ENCODE measurements at places on chromosomes 2 and 18. TPM values are rescaled to one million over a fixed set of nuclear protein-coding genes. Genes with fewer than 3 reads are reported as not detected.

Gene KIF5C
- 0.49 TPM for total RNA-seq

Gene KCNS3
- total RNA-seq: 47.8 TPM

GRCh38 chr2:238926761-238927611 lies 79.1 kb downstream of the TWIST2 start:
- H3K4me1 ChIP-seq: no peaks in the 10 kb centered on the region
- no peaks in the 10 kb centered on the region for H3K36me3 ChIP-seq
- no peak overlapping the region for H3K4me3 ChIP-seq
- no peak for DNase-seq

DNA sequence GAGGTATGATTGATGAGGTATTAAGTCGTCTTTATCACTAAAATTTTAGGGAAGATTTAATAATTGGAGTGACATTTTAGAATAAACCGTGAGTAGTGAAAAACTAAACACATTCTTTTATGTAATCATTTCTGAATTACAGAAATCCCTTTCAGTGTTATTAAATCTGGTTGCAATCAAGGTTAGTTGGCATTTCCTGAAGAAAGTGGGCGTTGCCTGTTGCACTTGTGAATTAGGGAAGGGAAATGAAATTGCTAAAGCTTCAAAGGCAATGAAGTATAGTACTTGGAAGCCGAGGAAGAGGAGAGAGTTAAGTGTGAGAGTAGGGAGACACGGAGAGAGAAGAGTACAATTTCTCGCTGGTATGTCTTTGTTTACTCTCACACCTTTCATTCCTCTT lies 274.5 kb downstream of the SLC8A1 start:
- no peak overlapping the region for H3K27ac ChIP-seq
- H3K27me3 ChIP-seq: no peaks in the 10 kb centered on the region
- DNase-seq: no peak
- H3K36me3 ChIP-seq: no peaks in the 10 kb centered on the region

DNA sequence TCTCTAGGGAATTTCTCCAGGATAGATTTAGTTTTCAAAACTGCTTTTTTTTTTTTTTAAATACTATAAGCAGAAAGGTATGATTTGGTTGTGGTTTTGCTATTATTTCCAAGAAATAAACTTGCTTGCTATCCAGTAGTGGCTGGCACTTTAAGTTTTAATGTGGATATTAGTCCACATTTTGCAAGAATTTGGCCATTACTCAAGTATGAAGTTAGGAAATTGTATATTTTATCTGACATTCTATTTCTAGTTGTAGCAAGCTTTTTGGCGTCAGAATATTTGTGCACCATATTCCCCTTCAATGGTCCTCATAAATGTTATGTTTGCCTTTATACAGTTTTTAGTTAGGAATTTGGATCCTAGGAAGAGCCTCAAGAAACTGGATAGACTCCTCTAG lies 226.3 kb downstream of the ZNF521 start:
- H3K36me3 ChIP-seq: no peaks in the 10 kb centered on the region
- H3K27ac ChIP-seq: no peak overlapping the region
- DNase-seq: no peak
- H3K4me1 ChIP-seq: no peaks in the 10 kb centered on the region
- no peak overlapping the region for H3K4me3 ChIP-seq
- H3K27me3 ChIP-seq: no peaks in the 10 kb centered on the region

GRCh38 chr18:56130481-56130880 lies 507.9 kb downstream of the TXNL1 start:
- DNase-seq: no peak
- no peaks in the 10 kb centered on the region for H3K36me3 ChIP-seq
- H3K27ac ChIP-seq: no peak overlapping the region

DNA sequence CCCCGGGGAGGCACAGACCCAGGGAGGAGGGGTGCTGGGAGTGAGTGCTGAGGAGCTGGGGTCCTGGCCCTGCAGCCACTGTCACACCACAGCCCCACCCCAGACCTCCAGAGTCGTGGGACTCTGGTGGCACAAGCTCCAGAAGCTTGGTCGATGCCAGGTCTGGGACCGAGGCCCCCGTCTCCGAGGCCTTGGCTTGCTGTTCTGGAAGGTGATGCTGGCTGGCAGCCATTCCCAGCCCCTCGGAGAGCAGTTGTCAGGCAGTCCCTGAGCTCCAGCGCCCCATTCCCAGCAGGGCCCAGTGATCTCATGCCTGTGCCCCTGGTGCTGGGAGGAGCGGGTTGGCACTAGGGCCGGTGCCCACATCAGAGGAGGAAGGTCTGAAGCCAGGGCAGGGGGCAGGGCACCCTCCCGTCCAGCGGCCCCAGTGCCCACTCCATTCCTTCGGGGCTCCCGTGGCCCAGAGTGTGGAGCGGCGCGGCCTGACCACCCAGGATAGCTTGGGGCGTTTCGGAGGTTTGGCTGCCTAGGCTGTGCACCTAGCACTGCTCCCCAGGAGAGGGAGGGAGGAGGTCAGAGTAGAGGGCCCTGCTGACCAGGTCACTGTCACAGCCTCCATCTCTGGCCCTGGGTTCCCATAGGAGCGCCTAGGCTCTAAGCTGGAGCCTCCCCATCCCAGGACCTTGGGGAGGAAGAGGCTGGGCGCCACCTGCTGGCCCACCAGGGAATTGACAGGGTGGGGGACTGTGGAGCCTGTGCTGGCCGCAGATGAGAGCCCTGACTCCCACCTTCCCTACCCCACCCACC lies 16.8 kb upstream of the ALPI start:
- H3K36me3 ChIP-seq: no peaks in the 10 kb centered on the region
- no peaks in the 10 kb centered on the region for H3K4me1 ChIP-seq
- H3K27me3 ChIP-seq: no peaks in the 10 kb centered on the region
- peak; percentile 66 for DNase-seq

GRCh38 chr18:69494841-69495240 lies 94.2 kb downstream of the DOK6 start:
- no peak overlapping the region for H3K4me3 ChIP-seq
- H3K27ac ChIP-seq: no peak overlapping the region
- no peaks in the 10 kb centered on the region for H3K36me3 ChIP-seq
- H3K4me1 ChIP-seq: no peaks in the 10 kb centered on the region
- no peaks in the 10 kb centered on the region for H3K27me3 ChIP-seq
- DNase-seq: no peak

Data from upper lobe of right lung (tissue), 1 donor.